Activated naive CD4-positive, alpha-beta T cell treated with anti-CD3 and anti-CD28 coated beads, Interleukin-2, amount 10 ng/mL, durations not matched to agents 5 hours and 36 hours (primary cell): ENCODE measurements at places on chromosomes 11 and 22. TPM values are rescaled to one million over a fixed set of nuclear protein-coding genes. Genes with fewer than 3 reads are reported as not detected.

IGF2 gene
- total RNA-seq = not detected

APOL3 gene
- total RNA-seq = 130 TPM

LRP4 gene
- total RNA-seq = 0.15 TPM

BCL2L13 gene
- 29.6 TPM for total RNA-seq

SMTNL1 gene
- not detected for total RNA-seq

VPS11 gene
- 34.2 TPM for total RNA-seq

MRGPRX3 gene
- not detected for total RNA-seq

ACRV1 gene
- not detected for total RNA-seq

OSBP2 gene
- total RNA-seq = 0.73 TPM

GRIK4 gene
- not detected for total RNA-seq

CLMP gene
- 0.66 TPM for total RNA-seq

EMSY gene
- total RNA-seq = 26.9 TPM

CCDC81 gene
- total RNA-seq = 0.51 TPM

SLC25A18 gene
- not detected for total RNA-seq

MYRF gene
- total RNA-seq = 1.4 TPM

MEI1 gene
- 56.0 TPM for total RNA-seq

P2RY2 gene
- not detected for total RNA-seq

OR4A15 gene
- not detected for total RNA-seq

GP1BB gene
- not detected for total RNA-seq

PRG3 gene
- total RNA-seq = not detected

CBLIF gene
- total RNA-seq = not detected

CD248 gene
- 9.1 TPM for total RNA-seq

PAMR1 gene
- not detected for total RNA-seq

OR5D18 gene
- not detected for total RNA-seq

MUC6 gene
- not detected for total RNA-seq

P4HA3 gene
- total RNA-seq = not detected

SLC22A6 gene
- total RNA-seq = not detected

HOATZ gene
- not detected for total RNA-seq

ABCG4 gene
- not detected for total RNA-seq

ROBO4 gene
- not detected for total RNA-seq

DDI1 gene
- total RNA-seq = not detected

MYO18B gene
- total RNA-seq = 0.72 TPM

CHRNA10 gene
- 1.9 TPM for total RNA-seq

VSIG2 gene
- total RNA-seq = 0.94 TPM

DTX4 gene
- 1.4 TPM for total RNA-seq

MLC1 gene
- total RNA-seq = 0.43 TPM

PITPNM1 gene
- 101 TPM for total RNA-seq

BEST1 gene
- total RNA-seq = 0.17 TPM

SLC22A25 gene
- total RNA-seq = not detected

LARGE2 gene
- total RNA-seq = 0.33 TPM

OR51I1 gene
- total RNA-seq = not detected

RIN1 gene
- total RNA-seq = 3.6 TPM
